Posterior cingulate gyrus (tissue), 11 donors: ENCODE measurements at places on chromosomes 11 and 22.

DNA sequence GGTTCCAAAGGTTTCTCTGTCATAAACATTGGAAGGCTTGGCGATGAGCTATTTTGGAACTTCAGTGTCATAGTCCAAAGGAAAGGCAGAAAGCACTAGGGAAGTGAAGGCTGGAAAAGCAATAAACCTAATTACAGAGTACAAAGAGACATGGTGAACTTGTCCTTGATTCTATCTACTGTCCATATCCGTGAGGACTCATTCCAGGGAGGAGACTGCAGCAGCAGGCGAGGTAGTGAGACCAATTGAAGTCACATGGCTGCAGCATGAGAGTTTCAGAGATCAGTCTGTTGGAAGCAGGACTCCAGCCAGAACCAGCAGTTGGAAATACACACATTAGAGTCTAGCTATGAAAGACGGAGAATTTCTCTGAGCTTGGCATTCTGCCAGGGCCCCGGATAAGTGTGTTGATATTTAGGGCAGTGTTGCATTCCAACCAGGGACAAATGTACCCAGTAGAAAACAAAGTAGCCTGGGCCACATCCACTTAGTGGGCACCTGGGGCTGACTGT is 54.1 kb upstream of the ARHGAP42 start:
- peak; percentile 28 for DNase-seq

DNA sequence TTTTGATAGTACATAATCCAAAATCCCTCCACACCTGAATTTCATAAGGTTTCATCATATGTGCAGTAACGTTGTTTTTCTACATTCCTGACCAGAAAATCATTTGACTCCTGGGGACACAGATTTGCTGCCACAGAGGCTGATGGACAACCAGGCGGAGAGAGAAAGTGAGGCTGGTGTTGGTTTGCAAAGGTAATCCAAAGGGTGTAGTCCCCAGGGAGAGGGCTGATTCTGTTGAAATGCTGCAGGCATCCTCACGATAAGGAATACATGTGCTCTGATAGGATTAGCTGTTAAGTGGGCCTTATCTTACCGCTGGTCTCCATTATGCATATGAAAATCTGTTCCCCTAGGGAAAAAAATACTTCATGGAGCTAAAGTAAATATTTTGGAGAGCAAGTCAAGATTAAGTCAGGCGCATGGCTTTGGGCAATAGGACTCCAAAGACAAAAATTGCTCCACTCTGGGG is 8.1 kb downstream of the APOL6 start:
- no peak for DNase-seq

DNA sequence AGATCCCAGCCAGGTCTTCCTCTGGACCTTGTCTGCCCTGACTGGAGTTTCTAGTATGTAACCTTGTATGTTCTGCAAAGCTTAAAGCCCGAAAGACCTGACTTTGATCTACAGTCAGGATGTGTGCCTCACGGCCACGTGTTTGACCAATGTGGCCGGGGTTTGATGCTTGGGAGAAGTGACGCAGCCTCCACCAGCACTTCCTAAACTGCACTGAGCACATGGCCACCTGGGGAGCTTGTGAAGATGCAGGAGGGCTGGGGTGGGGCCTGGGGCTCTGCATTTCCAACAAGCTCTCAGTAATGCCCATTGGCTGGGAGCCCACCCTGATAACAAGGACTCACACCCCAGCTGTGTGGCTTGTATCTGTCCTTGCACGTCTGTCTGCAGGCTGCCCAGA is 53.2 kb downstream of the NAT10 start:
- no peak for DNase-seq

DNA sequence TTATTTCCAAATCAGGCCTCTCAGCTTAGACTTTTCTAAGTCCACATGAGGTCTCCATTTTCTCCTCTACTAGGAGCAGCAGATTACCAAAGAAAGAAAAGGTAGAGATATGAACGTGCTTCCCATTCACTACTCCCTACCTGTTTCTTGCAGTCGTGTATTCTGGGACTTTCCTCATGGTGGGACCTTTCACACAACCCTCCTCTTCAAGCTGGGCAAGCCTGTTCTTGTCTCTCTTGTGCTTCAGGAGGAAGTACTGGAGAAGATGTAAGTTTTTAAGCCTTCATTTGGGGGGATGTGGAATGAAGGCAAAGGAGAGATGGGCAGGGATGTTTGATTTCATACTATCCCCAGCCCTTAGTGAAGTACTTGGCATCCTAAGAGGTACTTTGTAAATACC is 128.8 kb upstream of the SESN3 start:
- no peak for DNase-seq

DNA sequence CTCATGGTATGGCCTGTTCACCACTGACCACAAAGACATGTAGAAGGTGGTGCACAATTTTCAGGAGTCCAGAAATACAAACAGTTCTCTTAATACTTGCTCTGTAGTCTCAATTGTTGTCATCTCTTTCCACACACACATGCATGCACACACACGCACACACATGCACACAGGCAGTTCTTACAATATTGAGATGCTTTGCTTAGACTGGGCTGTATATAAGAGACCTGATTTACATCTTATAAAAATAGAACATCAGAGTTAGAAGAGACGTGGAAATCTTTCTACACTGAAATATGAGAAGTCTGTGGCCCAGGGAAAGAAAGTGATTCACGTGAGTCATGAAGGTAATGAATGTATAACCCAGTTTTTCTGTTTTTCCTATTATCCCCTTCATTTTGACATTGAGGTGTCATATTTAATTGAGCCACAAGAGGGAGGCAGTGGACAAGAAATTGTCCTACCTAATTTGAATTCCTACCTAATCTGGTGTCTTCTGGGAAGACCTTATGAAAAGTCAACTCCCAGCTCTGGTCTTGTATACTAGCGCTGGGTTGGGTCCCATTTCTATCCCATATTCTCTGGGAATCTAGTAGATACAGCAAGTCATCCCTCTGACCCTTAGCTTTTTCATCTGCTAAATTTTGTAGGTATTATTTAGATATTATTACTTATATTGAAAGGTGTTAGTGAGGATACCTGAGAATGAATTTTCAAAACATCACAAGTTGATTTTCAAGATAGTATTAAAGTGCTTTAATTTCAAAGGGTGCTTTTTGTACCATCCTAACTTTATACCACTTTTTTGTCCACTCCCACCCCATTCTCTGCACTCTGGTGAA is 14.9 kb upstream of the MS4A4A start:
- no peak for DNase-seq

- DNase-seq: no peak
These were observed 9.3 kb downstream of the MRPL16 start for GRCh38 chr11:59801160-59801706.

DNA sequence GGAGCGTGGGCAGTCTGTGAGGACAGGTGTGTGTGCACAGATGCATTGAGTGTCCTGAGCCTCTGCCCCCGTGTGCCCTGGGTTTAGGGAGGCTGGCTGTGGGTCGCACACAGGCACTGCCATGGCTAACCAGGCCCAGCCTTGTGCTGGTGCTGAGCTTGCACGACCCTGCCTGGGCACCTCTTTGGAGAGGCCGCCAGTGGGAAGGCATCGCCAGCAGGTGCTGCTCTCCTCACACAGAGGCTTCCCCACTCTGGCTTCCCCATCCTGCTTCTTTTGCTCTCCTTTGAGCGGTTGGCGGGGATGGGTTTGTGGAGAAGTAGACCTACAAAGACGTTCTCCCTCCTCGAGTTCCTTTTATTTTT is 4.1 kb downstream of the WNT7B start:
- DNase-seq: no peak

- DNase-seq: no peak
These were observed 4.8 kb downstream of the PAX6 start for GRCh38 chr11:31806186-31806927.

DNA sequence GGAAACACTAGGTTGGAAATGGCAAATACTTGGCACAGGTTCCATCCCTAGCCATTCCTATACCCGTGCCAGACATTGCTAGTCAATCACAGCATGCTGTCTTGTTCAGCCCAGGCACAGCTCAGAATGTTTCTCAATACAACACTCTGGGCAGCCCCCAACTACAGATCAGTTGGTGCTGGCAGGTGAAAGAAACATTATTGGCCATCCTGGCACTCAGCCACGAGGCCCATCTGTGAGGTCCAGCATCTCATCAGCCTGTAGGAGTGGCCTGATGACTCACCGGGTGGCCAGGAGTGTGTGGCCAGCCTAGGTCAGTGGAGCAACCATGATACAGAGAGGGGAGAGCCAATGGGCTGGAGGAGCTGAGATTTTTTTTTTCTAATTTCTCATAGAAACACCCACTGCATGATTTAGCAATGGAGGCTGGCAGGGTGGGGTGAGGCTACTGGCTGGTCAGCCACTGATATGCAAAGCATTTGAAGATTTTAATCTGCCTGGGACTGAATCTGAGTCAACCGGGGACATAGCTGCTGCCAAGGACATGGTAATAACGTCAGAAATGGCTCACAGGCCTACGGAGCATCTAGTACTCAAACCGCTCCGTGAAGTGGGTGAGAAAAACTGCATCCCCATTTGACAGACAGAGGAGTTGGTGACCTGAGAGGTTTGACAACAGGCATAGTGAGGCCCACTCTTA is 5.4 kb downstream of the MYO18B start:
- no peak for DNase-seq

GRCh38 chr11:12200279-12200990 is 90.0 kb downstream of the MICAL2 start:
- no peak for DNase-seq

DNA sequence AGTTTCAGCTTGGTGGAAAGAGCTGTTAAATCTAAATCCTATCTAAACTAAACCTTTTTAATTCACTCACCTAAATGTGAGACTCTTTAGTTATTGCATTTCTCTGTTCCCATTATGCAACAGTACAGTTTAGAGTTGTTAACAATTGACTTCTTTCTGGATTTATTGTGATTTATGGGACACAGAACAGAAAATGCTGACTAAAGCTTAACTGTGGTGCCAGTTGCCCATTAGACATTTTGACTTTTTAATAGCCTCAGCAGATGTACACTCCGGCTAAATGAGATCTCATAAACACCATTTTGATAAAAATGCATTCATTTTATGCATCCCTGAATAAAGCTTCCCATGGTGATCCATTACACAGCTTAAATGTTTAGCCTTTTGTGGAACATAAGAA is 356.6 kb downstream of the CASP12 start:
- no peak for DNase-seq

DNA sequence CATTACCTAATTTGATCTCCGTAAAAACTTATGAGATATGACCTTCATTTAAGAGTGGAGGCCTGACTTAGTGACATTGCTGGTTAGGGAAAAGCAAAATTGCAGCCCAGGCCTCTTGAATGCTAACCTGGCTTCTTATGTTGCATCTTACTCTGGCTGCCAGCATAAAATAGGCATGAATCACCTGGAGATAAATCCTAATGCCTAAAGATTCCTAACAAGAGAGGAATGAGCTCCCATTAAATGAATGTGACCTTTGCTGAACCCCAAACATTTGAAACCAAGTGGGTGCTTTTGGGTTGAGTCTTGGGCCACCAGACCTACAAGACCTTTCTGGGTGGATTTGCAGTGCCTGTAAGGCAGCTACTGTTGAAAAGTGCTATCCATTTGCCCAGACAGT is 1145.6 kb upstream of the TENM4 start:
- no peak for DNase-seq

GRCh38 chr22:37012956-37013355 is 6.3 kb downstream of the TST start:
- DNase-seq: no peak

DNA sequence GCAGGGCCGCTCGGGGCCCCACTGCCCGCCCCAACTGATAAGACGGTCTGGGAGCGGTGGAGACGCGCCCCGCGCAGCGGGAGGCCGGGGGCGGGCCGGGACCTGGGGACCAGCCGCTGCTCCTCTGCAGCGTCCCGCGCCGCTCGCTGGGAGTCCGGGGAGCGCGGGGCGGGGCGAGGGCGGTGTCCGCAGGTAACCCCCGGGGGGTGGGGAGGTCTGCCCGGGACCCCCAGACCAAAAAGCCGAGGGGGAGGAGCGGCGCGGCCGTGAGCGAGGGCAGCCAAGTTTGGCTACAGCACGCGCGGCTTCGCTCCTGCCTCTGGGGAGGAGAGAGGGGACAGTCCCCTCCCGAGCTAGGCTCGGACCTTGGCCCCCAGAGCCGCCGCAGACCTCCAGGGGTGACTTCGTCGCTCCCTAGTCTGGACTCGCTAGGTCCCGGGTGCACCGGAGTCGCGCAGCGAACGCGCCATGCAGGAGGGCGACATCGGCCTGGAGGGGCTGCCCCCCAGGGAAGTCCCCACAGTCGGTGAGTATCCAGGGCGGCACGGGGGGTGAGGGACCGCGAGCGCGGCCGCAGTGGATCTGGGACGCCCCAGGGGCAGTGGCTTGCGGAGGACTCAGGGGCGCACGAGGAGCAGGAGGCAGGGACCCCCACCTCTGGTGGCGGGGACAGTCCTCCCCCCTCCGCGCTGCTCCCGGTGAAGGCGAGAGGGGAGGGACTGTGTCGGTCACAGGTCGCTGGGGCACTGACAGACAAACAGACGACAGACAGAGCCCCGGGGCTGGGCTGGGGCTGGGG is 92.3 kb upstream of the ANO1 start:
- no peak for DNase-seq

- no peak for DNase-seq
These were observed 281.6 kb downstream of the TBC1D22A start for GRCh38 chr22:47043835-47044721.

- no peak for DNase-seq
These were observed 67.0 kb downstream of the SHANK2 start for GRCh38 chr11:71185411-71185810.

- peak; percentile 90 for DNase-seq
These were observed at the start of gene GUCY1A2 for GRCh38 chr11:107018219-107018901. Gene GUCY1A2 (minus strand): TSS chr11:107018476. CDS start chr11:107018055, 421 bp downstream.

DNA sequence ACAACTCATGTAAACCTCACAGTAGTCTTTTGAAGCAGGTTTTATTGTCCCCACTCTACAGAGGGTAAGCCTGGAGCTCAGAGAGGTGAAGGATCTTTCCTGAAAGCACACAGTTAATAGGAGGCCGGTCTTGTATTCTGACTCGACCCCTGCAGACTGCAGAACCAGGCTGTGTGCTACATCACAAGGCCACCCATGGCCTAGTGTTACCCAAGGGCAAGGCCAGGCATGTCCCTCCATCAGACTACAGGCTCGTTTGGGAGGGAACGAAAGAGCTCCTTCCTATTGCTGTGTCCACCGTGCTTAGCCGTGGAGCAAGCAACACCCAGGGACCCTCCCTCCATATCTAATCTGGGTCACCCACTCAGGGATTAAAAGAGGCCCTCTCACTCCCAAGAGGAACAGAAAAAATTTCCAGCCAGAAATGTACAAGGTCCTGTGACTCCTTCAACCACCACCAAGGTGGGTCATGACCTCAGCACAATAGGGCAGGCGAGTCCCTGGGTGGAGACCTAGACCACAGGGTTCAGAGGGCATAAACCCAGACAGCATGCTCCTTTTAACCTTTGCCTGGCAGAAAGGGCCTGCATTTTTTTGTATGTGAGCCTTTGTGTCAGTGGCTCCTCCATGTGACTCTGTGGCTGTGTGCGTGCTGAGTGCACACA is 6.3 kb upstream of the SMIM35 start:
- DNase-seq: no peak

DNA sequence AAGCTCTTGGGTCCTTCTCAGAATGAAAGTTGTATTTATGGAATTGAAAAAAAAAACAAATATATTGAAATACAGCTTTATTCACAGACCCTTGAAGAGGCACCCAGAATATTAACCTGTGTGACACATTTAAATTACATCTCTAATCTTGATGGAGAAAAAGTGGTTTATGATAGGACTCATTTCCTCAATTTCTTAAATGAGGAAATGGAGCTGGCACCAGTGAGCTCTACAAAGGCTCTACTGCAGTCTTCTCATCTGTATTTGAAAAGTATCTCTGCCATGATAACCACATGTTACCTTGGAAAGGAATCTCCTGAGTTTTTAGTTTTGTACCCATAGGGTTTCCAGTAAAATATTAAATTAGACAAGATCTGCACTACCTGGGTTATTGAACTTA is 186.5 kb downstream of the HIPK3 start:
- DNase-seq: no peak
